ENCODE measurements at places on chromosomes 11 and 22.

- no peak for DNase-seq
Observed at GRCh38 chr11:69442012-69442806, 39.3 kb upstream of the LINC01488 start.

GRCh38 chr11:69423611-69424385 lies 57.7 kb upstream of the LINC01488 start:
- DNase-seq, result no peak

DNA sequence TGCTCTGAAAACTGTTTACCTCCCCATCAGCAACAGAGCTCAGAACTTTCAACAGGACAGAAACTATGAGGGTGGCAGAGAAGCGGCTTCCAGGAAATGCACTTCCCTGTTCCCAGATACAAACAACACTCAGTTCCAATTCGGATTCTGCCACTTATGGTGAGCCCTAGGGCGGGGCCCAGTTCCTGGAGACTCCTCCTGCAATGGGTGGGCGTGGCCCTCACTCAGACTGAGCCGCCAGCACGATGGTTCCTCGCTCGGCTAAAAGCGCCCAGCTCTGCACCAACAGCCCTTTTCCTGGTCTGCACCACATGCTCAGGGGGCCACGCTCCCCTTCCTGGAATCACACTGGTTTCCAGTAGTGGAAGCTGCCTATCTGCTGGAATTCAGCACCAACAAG lies 314.1 kb downstream of the CTTN start:
- DNase-seq, result no peak

DNA sequence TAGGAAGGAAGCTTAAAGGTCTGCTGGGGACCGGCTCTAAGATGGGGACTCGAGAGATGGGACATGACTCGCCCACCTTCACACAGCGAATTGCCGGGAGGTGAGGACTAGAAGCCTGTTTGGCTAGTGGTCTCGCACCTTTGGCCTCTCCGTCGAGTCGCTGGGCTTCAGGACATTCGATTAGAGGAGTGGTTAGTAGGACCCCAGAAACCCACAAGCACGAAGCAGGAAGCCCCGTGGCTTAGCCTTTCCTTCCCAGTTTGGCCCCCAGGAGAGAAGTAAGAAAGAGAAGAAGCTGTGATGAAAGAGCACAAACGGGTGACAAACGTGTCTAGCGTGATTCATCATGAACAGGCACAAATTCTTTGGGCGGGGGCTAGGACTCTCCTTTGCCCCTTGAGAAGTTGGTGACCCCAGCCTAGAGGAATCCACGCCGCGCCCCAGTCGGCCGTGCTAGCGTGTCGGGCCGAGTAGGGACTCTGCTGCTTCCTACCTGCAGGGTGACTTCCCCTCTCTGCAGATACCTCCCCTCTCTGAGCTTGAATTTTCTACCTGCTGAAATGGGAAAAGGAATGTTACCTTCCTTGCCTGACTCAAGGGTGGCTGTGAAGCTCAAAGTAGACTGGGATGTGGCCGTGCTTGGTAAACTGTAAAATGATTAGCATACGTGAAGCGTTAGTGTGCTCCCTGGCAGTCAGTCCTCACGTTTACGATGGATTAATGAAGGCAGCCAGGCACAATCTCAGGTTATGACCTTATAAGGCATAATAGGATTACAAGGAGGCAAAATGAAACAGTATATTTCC lies 1.1 kb upstream of the ADM start:
- peak; percentile 29 for DNase-seq

GRCh38 chr22:43439368-43440103 lies 27.7 kb downstream of the MPPED1 start:
- DNase-seq, result no peak

GRCh38 chr11:6505577-6506240 lies 8.6 kb downstream of the DNHD1 start:
- peak; percentile 27 for DNase-seq

- no peak for DNase-seq
Observed at GRCh38 chr22:39362271-39362670, 12.5 kb downstream of the SYNGR1 start.

- DNase-seq, result no peak
Observed at GRCh38 chr11:92131289-92131865, 93.2 kb upstream of the FAT3 start.

DNA sequence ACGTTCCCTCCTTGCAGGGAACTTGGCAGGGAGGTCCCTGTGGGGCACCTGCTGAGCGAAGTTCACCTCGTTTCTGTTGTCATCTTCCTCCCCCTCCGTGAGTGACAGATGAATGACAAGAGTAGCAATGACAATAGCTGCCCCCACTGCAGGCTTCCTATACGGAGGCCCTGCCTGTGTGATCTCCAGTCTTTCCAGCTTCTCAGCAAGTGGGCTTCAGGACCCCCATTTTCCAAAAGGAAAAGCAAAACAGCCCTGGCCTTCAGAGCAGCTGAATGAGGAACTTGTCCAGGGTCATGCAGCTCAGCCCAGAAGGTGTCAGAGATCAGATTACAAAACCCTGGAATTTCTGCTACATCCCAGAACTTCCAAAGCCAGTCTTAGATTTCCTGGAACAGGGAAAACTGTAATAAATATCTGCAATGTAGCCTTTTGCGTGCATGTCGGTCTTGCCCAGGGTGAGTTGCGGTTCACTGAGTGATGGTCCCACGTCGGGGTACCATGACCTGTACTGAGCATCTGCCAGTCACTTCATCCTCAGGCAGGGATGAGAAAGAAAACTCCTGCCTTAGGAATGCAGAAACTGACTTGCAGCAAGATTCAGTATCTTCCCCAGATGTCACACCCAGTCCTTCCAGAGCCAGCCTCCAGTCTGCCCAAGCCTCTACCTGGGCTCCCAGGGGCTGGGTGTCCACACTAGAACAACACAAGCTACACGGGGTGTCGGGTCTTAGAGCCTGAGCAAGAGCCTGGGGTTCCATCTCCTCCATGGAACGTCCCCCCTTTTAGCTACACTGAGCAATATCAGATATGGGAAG lies 1457.0 kb downstream of the BRD1 start:
- no peak for DNase-seq

DNA sequence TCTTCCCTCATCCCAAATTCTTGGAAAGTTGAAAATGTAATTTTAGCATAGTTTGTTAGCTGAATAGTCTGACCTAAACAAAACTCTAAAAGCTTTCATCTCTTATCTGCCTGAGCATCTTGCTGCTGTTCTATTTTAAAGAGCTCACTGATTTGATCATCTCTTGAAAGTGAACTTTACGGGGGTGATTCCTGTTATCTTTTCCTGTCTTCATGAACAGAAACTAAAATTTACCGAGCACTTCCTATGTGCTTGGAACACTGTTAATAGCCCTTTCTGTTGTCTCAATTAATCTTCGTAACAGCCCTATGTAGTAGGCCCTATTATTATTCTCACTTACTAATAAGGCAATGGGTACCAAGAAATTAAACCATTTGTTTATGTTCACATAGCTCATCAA lies 12.3 kb downstream of the AMOTL1 start:
- DNase-seq, result no peak

GRCh38 chr22:24497841-24498258 lies 2.7 kb downstream of the UPB1 start:
- no peak for DNase-seq

GRCh38 chr11:34840736-34841386 lies 75.3 kb downstream of the APIP start:
- DNase-seq, result no peak

- no peak for DNase-seq
Observed at GRCh38 chr11:130980071-130980862, 64.0 kb upstream of the SNX19 start.

DNA sequence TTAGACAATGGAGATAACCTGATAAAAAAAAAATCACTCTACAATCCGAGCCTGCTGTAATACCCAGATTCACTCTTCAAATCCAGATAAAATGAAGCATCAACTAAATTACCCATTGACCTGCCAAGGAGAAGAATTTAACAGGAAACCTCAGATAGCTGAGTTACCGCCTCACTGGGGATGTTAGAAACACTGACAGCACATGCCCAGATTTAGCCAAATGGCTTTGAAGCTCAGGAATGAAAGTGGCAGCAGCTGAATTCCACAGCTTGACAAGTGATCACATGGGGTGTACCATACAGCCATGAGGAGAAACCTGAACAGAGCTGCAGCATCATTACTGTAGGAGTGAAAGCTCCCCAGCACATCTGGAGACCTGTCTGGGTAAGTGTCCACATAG lies 807.6 kb downstream of the DLG2 start:
- no peak for DNase-seq

DNA sequence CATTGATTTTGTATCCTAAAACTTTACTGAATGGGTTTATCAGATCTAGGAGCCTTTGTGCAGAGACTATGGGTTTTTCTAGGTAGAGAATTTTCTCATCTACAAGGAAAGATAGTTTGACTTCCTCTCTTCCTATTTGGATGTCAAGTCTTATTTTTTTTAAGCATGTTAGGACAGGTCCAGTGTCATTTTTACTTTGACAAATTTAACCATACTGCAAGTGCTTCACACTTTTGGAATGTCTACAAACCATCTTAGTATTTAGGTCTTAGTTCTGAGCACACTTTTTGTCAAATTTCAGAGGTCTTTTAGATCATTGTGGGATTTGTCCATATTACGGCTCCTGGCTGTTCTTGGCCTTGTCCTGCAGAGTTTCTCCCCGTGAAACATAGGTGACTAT lies 715.2 kb upstream of the RAG2 start:
- no peak for DNase-seq

DNA sequence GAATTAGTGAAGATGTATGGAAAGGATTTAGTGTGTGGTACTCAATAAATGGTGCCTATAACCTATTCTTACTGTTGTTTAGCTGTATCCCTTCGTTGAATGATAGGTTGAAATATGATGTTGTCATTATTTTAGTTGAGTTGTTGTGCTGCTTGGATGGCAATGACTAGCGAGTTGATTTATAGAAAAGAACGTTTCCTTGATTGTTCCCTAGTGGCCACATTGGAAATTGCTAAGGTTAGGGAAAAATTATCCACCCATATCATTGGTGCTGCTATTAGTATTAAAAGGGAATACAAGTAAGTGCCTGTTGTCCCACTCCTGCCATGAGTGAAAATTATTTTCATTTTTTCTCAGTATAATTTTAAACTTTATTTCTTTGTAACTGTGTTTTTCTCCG lies 14.5 kb downstream of the EMSY start:
- no peak for DNase-seq
